ENCODE measurements at places on chromosomes 1 and 21.

DNA sequence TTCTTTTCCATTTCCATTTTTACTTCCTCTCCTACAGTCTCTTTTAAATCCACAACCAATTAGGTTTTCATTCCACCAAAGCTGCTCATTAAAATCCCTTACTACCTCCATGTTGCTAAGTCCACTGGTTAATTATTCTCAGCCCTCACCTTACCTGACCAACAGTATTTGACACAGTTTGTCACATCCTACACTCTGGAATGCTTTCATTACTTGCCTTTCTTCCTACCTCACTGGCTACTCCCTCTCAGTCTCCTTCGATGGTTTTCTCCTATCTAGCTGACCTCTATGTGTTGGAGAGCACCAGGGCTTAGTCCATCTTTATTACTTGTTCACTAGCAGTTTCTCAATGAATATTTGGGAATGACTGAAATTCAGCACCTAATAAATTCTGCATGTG, 78.6 kb downstream of the NME7 start:
- DNase-seq = no peak

DNA sequence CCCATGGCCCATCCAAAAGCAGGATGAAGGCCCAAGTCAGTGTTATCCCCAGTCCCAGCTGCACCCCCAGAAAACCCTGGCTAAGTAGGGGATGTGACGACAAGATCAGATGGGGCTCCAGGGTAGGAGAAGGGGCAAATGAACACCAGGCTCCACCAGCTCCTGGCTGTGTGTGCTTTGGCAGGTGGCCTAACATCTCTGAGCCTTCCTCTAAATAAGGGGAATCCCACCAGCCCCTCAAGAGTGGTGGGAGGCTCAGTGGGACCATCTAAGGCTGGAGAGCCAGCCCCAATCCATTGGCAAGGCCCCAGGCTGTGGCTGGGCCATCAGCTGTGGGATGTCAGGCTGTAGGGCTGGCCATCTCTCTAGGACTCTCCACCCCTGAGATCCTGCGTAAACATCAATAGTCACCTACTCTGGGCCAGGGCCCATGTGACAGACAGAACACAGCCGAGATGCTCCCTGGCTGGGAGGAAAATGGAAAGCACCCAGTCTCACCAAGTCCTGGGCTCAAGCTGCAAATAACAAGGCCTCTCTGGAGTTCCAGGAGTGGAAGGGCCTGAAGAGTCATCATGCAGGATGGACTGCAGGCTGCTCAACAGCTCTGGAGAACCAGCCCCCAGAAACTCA, 7.5 kb downstream of the SDC3 start:
- no peak for DNase-seq

DNA sequence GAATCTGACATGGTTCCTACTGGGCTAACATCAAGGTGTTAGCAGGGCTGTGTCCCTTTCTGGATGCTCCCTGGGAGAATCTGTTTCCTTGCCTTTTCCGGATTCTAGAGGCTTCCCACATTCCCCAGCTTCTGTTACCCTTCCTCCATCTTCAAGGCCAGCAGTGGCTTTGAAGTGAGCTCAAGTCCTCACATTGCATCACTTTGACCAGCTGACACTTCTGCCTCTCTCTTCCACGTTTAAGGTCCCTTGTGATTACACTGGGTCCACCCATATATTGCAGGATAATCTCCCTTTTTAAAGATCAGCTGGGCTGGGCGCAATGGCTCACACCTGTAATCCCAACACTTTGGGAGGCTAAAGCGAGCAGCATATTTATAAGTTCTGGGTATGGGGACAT, 33.1 kb downstream of the CNST start:
- no peak for DNase-seq

DNA sequence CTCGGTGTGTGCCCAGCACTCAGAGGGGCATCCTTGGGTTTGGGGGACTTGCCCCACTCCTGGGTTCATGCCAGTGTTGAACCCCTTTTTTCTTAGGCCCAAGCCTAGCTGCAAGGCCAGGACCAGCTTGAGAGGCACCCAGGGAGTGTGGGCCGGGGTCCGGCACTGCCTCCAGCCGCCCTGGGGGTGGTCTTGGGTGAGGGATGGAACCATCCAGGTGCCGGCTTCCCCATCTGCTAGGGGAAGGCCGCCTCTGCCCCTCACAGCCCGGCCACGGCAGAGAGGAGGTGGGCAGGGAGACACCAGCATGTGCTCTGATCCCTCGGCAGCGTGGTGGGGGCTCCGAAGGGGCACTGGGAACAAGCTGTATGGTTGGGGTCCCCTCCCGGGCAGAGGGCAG, 50.2 kb upstream of the ARHGEF16 start:
- no peak for DNase-seq

DNA sequence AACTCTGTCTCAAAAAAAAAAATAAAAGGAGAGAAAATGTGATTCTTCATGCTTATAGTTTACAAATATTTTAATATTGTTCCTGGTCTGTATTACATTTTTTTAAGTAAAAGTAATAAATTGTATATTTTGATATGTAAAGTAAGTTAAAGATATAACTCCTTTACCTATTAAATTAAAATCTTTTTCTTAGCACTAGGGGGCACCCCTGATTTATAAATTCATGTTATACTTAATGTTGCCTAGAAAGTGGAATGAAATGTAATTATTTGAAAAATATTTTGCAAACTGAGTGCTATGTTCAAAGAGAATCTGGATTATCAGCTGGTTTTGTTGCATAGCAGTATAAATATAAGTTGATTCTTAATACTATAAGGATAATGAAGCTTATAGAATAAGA, 49.2 kb downstream of the RALGPS2 start:
- DNase-seq = peak; percentile 76
